ENCODE measurements at places on chromosomes 3 and 15. TPM values are rescaled to one million over a fixed set of nuclear protein-coding genes. Genes with fewer than 3 reads are reported as not detected.

The CDCP1 gene
- total RNA-seq, result 1.9 TPM

DNA sequence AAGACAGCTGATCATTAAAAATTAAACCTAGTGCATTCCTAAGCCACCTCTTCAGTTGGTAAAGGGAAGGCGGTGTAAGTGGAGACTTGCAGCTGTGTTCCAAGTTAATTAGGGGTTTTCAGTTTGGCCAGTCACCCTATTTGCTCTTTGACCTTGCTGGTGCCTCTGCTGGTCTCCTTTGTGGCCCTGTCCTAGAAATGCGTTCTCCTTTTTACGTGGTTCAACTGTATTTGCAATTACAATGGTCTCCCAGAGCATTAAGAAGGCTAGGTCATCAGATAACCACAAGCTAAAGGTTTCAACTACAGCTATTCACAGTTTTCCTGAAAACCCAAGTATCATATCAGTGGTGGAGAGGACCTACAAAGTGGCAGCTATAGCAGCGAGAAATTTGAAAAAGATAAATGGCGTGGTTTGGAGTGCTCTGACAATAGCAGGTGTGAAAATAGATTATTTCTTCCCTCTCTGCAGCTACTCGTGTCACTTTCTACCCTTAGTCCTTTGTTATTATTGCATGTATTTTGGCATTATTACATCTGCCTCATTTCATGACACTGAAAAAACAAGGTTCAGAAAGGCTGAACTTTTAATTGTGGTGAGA is 203.5 kb upstream of the TBC1D5 start:
- peaks cover 40% of the 10 kb centered on the region for H3K27me3 ChIP-seq
- H3K4me1 ChIP-seq, result no peaks in the 10 kb centered on the region
- H3K36me3 ChIP-seq, result no peaks in the 10 kb centered on the region
- H3K4me3 ChIP-seq, result no peak overlapping the region

DNA sequence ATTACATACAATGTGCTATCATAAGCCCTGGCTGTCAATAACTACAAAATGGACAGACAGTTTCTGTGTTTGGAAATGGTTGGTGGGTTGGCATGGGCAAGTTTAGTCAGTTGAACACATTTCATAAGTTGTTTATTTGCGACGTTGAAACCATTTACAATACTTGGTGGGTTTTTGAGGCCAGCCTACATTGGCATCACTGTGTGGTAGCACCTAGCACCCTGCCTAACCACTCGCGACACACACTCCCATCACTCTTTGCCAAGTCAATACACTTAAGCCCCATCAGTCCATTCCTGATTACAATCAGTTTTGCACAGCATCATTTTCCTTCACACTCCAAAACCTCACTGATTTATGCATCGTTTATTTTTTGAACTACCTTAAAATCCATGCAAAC is 13.8 kb downstream of the PROK2 start:
- DNase-seq, result no peak
- H3K4me1 ChIP-seq, result peaks cover 4% of the 10 kb centered on the region
- H3K4me3 ChIP-seq, result no peak overlapping the region
- no peaks in the 10 kb centered on the region for H3K36me3 ChIP-seq
- peaks cover 5% of the 10 kb centered on the region for H3K27me3 ChIP-seq

DNA sequence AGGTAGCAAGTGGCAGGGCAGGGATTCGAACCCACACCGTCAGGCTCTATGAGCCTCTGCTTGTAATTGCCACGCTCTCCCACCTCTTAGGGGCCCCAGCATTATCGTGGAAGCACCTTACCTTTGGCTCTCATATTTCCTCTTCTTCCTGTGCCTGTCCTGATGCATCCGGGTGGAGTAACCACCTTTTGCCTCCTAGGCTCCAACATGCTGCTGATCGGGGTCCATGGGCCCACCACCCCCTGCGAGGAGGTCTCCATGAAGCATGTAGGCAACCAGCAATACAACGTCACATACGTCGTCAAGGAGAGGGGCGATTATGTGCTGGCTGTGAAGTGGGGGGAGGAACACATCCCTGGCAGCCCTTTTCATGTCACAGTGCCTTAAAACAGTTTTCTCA is 40.4 kb downstream of the DNASE1L3 start:
- no peak overlapping the region for H3K27ac ChIP-seq
- H3K4me3 ChIP-seq, result no peak overlapping the region
- no peaks in the 10 kb centered on the region for H3K4me1 ChIP-seq
- H3K27me3 ChIP-seq, result no peaks in the 10 kb centered on the region
- no peak for DNase-seq

DNA sequence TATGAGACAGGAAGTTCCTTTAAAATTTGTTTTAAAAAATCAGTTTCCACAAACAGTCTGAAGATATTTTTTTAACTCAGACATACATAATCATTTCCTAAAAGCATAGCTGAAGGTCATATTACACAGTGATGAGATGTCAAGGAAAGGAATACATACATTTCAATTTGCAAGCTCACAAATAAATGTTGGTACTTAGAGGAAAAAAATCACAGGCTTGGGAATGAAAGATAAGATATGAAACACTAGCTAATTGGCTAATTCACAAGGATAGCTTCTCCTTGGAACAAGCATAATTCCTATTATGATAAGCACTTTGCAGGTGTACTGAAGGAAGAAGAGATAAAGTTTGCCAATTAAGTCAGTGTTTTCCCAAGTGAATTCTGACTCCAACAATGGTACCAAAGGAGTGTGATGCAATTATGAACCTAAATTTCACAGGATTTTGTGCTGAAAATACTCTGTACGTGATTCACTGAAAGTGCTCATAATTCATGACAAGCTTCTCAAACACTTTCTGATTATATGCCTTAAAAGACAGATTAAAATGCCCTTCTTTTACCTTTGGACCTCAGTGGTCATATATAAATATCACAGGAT is 112.4 kb downstream of the FRMD5 start:
- no peak overlapping the region for H3K27ac ChIP-seq
- no peaks in the 10 kb centered on the region for H3K4me1 ChIP-seq
- DNase-seq, result no peak
- no peak overlapping the region for H3K4me3 ChIP-seq
- H3K27me3 ChIP-seq, result peaks cover 42% of the 10 kb centered on the region

DNA sequence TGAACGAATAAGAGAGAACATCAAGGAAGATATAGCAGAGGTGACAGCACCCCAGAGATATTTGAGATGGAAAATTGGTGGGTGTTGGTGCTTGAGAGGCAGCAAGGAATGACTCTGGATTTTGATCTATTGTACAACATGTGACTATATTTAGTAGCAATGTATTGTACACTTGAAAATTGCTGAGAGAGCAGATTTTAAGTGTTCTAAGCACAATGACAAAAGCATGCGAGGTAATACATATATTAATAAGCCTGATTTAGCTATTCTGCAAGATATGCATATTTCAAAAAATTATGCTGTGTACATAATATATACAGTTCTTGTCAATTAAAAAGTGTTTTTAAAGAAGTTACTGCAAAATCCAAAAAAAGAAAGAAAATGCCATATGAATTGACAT is 194.3 kb downstream of the SLC9A9 start:
- peaks cover 14% of the 10 kb centered on the region for H3K36me3 ChIP-seq
- no peaks in the 10 kb centered on the region for H3K27me3 ChIP-seq
- no peak overlapping the region for H3K27ac ChIP-seq
- H3K4me1 ChIP-seq, result no peaks in the 10 kb centered on the region
- DNase-seq, result no peak
- no peak overlapping the region for H3K4me3 ChIP-seq

DNA sequence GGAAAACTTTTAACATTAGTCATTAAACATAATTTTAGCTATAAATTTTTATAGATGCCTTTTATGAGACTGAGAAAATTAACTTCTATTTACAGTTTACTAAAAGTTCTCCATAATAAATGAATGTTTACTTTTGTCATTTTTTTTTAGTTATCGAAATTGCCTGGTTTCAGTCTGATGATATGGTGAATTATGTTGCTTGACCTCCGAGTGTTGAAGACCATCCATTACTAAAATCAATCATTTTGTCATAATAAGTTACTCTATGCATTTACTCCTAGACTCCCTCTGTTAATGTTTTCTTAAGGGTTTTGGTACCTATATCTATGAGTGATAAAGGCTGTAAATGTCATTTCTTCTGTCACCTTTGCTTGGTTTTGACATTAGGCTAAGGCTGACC is 516.0 kb upstream of the ROBO1 start:
- no peaks in the 10 kb centered on the region for H3K27me3 ChIP-seq
- H3K27ac ChIP-seq, result no peak overlapping the region
- H3K4me1 ChIP-seq, result no peaks in the 10 kb centered on the region
- H3K4me3 ChIP-seq, result no peak overlapping the region
- DNase-seq, result no peak

DNA sequence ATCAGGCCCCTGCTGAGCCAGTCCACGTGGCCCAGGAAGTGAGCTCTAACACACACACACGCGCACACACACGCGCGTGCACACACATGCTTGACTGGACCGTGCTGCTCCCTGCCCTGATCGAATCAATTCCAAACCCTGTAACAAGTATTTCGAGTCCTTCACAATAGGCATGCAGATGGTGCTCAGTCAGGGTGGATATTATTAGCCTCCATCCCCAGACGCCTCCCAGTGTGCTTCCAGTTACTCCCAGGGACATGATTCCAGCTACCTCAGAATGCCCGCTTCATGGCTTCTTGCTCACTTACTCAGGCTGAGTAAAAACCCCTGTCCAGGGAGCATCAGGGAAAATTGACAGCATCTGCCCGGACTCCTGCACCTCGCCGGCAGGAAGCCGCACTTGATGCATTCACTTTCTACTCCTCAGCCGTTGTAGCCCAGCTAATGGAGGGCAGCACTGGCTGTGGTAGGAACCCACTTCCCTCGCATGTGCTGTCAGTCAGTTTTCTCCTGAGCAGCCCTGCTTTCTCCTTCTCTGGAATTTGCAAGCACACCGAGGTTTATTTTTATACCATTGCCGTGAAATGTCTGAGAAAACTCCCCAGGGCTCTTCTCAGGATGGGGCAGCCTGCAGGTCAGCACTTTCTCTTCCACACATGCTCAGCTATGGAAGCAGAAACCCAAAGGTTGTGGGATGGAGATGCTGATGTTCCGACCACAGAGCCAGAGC is 126.1 kb upstream of the ABHD17C start:
- peaks cover 5% of the 10 kb centered on the region for H3K4me1 ChIP-seq
- H3K4me3 ChIP-seq, result no peak overlapping the region
- peaks cover 21% of the 10 kb centered on the region for H3K27me3 ChIP-seq
- no peaks in the 10 kb centered on the region for H3K36me3 ChIP-seq
- H3K27ac ChIP-seq, result no peak overlapping the region
